ENCODE measurements at places on chromosomes 2 and 18.

- peak; percentile 73 for DNase-seq
Observed at GRCh38 chr2:68828887-68829708, 42.1 kb downstream of the BMP10 start.

DNA sequence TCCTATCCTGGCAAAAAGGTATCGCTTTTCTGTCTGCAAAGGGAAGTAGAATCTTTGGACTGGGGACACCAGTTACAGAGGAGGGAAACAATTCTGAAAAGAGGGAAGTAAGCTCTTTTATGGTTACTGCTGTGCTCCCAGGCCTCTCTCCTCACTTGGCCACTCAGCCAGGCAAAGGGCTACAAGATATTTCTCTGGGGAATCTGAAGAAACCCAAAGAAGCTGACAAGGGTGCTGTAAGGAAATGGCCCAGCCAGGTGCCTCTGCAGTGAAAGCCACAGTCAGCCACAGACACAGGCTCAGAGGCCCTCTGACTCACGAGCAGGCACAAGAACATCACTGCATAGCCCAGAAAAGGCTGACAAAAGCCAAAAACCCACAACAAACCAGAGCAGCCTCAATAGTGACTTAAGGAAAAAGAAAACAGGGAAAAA lies 5.8 kb downstream of the HDLBP start:
- no peak for DNase-seq

DNA sequence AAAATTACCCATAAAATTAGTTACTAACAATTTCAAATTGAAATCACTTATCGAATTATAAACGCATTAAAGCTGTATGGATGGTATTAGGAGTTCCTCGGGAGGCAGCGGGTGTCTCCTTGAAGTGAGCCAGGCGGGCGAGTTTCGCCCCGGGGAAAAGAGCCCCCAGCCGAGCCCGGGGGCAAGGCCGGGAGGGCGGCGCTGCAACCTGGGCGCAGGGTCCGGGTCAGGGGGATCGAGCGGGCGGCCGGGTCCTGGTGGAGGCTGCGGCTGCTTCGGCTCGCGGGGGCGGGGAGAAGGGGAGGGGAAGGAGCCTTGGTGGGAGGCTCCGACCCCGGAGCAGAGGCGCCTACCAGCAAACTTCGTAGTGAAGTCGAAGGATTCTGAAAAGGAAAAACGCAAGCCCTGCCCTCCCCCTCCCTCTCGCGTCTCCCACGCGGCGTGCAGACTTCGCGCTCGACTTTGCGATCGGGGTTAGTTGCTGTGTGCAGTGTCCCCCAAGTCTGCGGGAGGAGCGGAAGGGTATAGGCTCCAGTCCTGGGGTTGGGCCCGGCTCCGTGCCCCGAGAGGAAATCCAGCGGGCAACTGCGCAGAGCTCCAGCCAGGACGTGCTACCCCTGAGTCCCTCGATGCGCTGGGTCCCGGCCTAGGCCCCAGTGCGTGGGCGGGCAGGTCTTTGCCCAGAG lies 140.8 kb downstream of the MEIS1 start:
- peak; percentile 60 for DNase-seq

DNA sequence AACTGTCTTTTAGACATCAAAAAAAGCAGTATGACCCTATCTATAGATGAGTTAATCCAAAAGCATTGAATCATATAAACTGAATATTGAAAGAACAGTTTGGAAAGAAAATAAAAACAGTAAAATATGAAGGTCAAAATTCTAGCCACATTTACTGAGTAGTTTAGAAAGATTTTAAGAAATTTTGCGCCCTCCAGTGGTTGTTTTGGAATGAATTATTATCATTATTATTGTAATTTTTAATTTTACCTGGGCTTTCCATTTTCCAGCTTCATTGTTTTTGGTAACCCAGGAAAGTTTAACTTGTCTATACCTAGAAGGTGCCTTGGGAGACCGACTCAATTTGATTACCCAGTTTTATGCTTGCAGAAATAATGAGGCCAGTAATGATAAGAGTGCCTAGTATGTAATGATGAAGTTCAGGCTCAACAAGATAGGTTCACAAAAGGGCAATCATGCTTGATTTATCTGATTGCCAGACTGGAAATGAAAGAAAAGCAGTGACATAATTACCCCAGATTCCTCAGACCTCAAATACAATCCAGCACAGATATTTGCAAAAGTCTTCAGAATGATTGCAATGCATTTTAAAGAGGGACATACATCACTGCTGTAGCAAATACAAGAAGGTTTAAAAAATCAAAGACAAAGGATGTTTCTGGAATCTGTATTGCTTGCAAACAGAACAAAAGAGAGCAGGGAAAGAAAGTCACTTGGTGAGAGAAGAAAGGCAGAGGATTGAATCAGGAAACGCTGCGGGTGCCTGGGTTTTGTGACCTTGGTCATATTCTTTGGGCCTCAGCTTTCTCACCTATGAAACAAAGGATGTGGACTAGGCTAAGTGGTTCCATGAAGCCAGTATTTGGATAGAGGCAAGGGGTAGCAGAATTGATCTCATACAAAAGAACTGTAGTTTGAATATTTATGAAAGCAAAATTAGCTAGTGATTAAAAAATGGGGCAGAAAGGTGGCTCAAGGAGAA lies 153.8 kb downstream of the MAP2 start:
- DNase-seq = no peak

- DNase-seq = no peak
Observed at GRCh38 chr2:164898475-164898874, 56.9 kb downstream of the SLC38A11 start.

DNA sequence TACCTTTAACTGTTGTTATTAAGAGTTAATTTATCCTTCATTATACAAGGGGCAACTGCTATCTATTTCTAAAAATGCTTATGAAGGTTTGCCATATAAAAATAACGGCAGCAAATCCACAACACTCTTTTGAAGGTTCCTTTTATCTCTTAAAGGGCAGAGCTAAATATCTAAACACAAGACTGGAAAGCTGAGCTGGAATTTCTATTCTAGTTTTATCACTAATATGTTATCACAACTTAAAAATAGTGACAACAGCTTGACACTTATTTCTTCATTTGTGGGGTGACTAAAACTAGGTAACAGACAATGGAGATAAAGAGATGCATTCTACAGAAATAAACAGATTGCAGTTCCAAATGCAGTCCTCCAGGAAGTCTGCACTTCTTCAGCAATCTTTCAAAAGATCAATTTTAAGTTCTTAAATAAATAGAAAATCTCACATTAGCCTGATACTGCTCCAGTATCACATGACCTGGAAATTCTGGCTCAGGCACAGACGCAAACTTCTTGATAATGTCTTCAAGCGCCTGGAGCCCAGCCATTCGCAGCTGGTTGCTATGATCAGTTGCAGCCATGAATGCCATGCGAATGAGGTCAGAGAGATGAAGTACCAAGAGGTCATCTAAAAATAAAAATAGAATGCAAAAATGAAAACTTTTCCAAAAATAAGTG lies 54.0 kb upstream of the STRN start:
- no peak for DNase-seq

DNA sequence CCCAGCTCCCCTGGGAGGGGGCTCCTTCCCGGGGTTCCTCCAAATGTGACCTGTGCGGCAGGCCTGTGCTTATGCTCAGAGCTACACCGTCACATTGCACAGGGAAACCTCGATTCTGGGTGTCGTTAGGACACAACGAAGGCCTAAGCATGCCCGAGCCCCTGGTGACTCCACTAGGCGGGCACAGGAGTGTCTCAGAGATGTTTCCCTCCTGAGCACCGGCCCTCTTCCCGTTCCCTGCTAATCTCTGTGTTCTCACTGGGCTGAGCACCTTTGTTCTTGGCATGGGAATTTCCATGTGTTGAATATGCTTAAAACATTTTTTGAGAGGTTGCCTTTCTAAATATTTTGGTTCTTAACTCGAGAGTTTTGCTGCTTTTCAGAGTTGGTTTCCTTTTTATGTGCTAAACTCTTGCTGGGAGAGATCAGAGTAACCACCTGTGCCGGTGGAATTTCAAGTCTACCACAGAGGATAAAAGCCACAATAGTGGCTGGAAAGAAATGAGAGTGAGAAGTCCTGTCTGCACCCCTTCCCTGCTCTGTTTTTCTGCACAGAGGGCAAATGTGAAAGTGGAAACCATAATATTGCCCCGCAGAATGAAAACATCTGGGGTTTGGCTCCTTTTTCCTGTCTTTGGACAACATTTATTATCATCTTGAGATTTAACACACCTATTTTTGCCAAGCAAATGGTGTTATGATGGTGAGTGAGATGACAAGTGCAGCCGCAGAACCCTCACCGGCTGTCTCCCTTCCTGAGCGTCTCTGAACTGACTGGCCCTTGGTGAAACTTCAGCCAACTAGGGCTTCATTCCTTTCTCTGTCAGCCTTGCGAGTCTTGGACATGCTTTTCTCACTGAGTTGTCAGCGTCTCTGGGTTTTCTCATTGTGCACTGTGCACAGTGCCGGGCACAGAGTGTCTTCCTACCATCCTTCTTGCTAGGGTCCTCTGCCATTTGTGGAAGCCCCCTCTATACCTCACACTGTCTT lies 154.1 kb downstream of the VAPA start:
- no peak for DNase-seq

- DNase-seq = no peak
Observed at GRCh38 chr2:15940661-15941480, 521 bp downstream of the MYCN start.

DNA sequence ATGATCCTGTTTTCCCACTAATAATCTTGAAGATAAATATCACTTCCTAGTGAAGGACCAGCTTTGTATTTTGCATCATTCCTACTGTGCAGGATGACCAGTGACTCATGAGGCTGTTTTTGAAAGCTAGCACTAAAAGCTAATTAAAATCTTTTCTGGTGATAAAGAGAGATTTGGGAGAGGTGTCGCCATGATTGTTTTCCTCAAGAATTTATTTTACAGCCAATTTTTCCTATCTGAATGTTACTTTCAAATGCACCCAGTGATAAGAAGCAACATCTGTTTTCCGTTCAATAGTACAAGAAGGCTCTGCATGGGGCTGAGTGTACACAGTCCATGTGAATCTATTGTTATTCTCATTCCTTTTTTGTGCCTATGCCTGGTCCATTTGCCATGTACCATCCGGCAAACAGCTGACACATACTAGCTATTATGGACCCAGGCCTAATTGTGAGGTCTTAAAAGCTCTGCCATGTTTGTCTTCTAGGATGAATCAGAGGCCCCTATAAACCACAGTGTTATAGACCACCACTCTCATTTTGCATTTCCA lies 28.4 kb downstream of the MEIS1 start:
- no peak for DNase-seq

GRCh38 chr18:7234091-7234490 lies 3.2 kb downstream of the LRRC30 start:
- no peak for DNase-seq

DNA sequence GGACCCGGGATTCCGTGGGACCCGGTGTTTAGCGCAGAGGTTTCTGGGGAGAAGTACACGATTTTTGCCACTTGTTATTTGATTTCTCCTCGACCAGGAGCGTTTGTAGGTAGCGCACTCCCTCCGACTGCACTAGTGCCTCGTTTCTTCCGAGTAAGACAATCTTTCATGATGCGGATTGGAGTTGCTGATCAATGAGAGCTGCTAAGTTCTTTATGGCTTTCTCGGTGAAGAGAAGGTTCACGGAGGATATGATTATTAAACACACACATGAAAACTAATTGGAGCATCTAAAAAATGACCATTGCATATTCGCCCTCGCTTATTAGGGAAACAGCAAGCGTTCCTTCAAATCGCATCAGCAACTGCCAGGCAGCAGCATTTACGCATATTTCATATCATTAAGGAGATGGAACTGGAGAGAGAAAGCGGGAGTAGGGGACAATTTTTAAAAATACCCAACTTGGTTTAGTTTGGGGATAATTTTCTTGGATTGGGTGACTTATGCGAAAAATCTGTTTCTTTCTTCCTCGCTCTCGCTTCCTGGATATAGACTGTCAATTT lies 616 bp downstream of the EML6 start:
- no peak for DNase-seq

GRCh38 chr2:105820691-105821090 lies 76.0 kb downstream of the NCK2 start:
- DNase-seq = no peak

DNA sequence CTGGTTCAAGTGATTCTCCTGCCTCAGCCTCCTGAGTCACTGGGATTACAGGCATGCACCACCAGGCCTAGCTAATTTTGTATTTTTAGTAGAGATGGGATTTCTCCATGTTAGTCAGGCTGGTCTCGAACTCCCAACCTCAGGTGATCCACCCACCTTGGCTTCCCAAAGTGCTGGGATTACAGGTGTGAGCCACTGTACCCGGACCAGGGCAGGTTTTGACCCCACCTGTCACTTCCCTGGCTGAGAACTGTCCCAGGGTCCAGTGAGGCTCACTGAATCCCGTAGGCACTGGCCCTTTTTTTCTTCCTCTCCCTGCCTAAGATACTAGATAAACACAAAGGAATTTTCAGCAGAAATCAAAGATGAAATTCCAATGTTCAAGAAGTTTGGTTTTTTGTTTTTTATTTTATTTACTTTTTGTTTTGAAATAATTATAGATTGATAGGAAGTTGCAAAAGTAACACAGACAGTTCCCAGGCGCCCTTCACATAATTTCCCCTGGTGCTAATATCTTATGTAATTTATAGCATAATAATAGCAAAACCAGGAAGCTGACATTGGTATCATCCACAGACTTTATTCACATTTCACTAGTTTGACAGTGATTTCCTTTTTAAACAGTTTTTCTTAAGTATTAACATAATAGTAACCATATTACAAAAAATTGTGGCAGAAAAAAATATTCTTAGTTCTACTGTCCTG lies 52.4 kb upstream of the B3GNT7 start:
- no peak for DNase-seq

GRCh38 chr2:229543176-229543873 lies 171.0 kb downstream of the DNER start:
- no peak for DNase-seq
